ENCODE measurements at places on chromosomes 7 and 10.

GRCh38 chr7:104096683-104097082 lies 107.2 kb upstream of the RELN start:
- no peak for DNase-seq

- DNase-seq = no peak
These were observed 108.8 kb downstream of the SPAG6 start for GRCh38 chr10:22453948-22454591.

DNA sequence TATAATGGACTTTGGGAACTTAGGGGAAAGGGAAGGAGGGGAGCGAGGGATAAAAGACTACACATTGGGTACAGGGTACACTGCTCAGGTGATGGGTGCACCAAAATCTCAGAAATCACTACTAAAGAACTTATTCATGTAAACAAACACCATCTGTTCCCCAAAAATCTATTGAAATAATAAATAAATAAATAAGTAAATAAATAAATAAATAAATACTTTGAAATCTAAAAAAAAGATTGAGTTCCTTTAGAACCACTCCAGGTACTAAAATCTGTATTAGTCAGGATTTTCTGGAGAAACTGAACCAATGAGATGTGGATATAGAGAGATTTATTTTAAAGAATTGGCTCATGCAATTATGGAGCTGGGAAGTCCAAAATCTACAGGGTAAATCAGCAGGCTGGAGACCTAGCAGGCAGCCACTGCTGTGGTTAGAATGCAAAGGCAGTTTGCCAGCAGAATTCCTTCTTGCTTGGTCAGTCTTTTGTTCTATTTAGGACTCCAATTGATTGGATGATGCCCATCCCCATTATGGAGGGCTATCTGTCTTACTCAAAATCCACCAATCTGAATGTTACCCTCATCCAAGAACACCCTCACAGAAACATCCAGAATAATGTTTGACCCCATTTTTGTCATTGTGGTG lies 8.9 kb downstream of the IGFBP1 start:
- no peak for DNase-seq

DNA sequence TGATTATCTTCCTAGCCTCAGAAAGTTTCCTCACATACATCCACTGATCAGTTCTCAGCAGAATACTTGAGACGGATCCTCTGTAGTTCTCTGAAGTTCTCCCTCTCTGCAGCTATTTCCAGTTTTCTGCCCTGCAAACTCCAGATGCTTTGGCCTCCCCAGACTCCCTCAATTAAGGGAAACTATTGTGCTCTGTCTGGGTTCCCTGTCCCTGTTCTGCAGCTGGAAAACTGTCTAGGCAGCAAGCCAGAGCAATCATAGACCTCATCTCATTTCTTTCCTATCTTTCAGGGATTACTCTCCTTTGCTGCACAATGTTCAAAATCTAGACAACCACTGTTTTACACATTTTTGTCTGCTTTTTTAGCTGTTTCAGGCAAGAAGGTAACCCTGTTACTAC lies 9.2 kb downstream of the MICU1 start:
- no peak for DNase-seq

DNA sequence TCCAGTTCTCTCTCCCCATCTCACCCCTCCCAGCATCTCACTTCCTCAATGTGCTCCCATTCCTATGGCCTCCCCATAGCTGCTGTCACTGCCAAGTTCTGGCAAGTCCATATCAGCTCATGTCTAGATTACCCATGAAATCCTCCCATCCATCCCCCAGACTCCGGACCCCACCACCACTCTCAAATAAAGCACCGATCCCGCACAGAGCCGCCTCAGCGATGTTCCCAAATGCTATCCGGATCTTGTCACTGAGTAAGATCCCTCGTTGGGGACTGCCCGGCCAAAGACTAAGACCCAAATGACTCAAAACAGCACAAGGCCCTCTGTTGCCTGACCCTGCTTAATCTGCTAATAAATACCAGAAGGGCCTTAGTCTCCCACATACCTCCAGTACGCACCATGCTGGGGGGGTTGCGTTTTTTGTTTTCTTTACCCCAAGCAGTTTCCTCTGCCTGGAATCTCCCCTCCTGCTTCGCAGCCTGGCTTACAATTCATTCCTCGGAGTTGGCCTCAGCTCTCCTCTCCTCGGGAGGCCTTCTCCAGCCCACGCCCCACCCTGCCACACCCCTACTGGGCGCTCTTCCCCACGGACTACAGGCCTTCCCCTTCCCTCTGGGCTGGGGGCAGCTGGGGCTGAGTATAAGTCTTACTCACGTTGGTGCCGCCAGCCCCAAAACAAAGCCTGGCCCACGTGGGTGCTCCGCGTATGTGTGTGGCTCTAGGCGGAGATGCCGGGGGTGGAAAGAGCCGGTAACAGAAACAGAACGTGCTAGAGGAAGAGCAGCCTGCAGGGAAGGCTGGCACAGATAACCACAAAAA lies 1.8 kb upstream of the DUSP5 start:
- DNase-seq = peak; percentile 83

DNA sequence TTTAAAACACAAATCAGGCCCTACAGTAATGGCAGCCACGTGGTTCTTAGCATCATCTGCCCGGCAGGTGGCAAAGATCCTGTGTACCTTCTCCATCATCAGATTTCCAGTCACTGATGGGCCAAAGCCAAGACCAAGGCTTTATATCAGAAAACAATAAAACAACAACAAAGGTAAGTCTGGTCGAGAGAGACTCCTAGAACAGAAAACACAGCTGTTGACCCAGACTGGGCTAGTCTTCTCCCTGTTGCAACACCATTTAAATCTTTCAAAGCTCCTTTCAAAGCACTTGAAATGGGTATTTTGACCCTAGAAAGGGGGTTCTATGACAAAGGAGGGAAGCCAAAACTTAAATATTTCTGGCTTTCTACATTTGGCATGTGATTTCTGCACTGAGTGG lies 285.6 kb downstream of the IPMK start:
- no peak for DNase-seq

- DNase-seq = no peak
These were observed 165.4 kb downstream of the ADAM12 start for GRCh38 chr10:126222736-126223511.

Measured in H54 (cell line).